ENCODE measurements at places on chromosomes 11 and 22.

DNA sequence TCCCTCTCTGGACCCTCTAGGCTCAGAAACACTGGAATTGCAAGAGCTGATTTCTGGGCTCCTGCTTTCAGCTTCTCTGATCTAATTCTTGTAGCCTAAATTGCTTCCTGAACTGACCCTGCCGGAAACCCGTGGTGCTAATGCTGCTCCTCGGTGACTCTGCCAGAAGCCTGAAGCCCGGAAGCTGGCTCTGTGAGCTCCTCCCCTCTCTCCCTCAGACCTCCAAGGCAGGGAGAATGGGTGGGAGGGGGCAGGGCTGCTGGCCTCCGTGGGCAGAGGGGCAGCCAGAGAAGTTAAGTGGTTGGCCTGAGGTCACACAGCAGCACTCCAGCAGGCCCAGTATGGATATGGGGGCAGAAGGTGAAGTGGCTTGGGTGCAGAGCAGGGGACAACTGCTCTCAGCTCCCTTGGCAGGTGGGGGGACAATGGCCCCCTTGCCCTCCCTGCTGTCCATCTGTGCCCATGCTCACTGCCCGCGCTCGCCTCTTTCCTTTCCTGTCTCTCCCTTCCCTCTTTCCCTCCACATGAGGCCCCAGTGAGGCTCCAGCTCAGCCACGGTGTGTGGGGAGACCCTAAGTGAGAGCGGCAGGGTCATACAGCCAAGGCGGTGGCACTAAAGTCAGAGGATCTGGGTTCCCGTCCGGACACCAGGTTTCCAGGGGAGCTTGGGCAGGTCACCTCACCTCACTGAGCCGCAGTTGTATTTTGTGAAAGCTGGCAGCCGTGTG lies 16.2 kb downstream of the CAPN5 start:
- no peak for DNase-seq

DNA sequence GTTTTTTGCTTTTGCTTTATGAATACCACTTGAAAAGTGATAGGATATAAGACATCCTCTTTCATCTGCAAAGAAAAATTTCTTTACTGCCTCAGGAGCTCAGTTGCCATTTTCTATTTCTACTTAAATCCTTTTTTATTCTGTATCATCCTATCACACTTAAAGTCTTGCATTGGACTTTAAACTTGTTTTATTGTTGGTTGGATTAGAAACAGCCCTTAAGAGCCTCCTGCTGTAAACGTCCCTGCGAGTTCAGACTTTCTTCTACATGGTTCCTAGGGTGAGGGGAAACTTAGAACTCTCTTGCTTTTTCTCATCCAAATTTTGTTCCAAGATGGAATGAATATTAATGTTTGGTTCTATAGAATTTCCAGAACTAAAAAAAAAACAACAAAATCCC lies 234.3 kb downstream of the JRKL start:
- DNase-seq, result no peak

- DNase-seq, result no peak
These were observed 3.4 kb downstream of the CADM1 start for GRCh38 chr11:115500547-115501501.

GRCh38 chr11:33829430-33830141 lies 55.3 kb upstream of the FBXO3 start:
- peak; percentile 28 for DNase-seq

DNA sequence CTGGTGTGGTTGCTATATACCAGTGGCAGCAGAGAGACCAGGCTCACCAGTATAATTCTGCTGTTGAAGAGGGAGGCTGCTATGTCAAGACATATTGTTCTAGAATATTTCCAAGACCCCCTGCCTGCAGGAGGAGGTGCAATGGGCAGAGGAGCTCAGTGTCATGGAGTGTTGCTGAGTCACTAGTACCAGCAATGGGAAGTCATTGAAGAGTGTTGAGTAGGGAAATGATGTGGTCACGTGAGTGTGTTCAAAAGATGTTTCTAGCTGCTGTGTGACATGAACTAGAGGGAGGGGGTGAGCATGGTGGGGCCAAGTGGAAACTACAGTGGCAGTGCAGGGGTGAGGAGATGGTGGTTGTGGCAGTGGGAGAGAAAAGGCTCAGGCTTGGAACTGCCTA lies 76.3 kb upstream of the BIRC3 start:
- DNase-seq, result no peak

DNA sequence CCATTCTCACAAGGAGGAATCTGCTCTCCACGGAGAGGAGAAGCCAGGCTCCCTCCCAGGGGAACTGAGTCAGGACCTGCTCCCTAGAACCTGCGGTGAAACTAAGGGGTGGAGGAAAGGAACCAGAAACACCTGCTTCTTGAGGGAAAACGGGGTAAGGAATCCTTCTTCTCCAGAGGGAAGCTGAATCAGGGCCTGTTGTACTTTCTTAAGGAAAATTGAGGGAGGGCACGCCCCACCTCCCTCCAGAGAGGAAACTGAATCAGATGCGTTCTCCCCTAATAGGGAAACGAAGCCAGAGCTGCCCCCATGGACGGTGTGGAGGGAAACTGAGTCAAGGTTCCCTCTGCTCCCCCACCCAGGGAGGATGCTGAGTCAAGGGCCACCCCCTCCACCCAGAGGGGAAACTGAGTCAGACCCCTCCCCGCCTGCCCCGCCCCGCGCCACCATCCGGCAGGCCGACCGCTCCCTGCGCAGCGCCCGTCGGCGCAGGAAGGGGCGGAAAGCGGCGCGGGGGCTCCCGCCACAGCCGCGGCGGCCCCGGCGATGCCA lies 393 bp downstream of the RELA start:
- no peak for DNase-seq

GRCh38 chr11:129286813-129287212 lies 88.8 kb upstream of the BARX2 start:
- no peak for DNase-seq

DNA sequence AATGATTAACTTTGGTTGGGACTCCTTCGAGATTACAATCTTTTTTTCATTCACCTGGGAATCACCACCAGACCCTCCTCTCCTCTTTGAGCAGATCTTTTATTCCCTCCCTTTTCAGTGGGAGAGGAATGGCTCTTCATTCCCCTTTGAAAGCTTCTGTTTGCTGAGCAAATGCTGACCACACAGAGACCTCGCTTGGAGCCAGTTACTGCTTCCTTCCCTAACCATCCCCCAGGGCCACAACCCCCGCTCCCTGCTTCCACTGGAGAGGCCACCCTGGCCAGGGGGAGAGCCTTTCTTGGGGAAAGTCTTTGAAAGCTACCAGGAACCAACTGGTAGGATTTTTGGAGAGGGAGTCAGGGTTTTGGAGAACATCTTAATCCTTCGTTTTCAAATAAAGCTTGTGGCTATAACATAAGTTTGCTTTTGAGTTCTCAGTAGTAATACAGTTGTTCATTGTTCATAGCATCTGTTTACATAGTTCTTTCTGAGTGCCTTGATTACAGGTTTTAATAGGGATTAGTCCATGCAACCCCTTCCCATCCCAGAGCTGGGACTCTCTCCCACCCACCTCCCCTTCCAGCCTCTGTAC lies 138.4 kb downstream of the DBX1 start:
- DNase-seq, result no peak

GRCh38 chr22:23836281-23836680 lies 2.5 kb downstream of the DERL3 start:
- DNase-seq, result no peak

- DNase-seq, result no peak
These were observed 62.6 kb downstream of the TRAF6 start for GRCh38 chr11:36447514-36447913.

DNA sequence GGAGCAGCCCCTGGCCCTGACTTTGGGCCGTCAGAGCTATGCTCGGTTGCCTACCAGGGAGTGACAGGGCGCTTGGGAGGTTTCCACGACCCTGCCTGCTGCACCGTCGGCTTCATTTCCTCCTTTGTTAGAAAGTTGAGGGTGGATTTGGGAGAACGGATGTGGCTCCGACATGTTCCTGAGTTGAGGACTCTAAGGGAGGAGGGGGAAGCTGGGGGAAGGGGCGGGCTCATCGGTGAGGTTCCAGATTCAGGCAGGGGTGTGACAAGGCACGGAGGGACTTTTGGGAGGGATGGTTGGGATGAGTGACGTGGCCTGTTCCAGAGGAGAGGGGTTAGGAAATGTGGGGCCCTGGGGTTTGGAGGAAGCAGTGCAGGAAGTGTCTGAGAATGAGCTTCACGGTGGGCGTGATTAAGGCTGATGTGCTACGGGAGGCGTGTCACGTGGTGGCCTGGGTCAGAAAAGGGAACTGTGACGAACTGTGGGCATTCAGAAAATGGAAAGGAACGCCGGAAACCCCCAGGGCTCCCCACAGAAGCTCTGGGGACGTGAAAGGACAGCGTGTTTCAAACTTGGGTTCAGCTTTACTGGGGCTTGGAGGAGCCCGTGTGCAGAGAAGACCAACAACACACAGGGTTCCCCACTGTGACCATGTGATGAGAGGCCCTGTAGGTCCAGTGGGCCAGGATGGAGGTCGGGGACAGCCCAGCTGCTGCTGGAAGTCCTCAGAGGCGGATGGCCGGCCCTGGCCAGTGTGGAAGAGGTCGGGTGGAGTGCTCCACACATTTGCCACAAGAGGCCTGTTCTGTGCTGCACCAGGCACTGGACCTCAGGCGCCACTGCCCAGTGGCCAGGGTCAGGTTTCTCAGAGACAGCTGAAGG lies 2.8 kb downstream of the PARVB start:
- DNase-seq, result peak; percentile 78

GRCh38 chr11:102110761-102111010 lies 439 bp downstream of the YAP1 start:
- DNase-seq, result no peak

DNA sequence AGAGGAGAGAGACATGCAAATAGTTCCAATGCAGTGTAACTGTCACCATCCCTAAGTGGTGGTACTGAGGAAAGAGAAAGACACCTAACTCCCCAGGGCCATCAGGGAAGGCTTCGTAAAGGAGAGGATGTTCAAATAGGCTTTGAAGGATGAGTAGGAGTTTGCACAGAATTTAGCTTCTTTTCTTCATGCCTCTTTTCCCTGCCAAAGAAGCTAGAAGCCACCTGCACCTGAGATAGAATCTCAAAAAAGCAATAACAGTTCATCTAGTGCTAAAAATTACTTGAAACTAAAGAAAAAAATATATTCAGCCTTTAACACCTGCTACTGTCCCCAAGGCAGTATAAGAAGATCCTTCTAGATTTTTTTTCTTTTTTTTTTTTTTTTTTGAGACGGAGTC lies 16.7 kb upstream of the XBP1 start:
- no peak for DNase-seq

DNA sequence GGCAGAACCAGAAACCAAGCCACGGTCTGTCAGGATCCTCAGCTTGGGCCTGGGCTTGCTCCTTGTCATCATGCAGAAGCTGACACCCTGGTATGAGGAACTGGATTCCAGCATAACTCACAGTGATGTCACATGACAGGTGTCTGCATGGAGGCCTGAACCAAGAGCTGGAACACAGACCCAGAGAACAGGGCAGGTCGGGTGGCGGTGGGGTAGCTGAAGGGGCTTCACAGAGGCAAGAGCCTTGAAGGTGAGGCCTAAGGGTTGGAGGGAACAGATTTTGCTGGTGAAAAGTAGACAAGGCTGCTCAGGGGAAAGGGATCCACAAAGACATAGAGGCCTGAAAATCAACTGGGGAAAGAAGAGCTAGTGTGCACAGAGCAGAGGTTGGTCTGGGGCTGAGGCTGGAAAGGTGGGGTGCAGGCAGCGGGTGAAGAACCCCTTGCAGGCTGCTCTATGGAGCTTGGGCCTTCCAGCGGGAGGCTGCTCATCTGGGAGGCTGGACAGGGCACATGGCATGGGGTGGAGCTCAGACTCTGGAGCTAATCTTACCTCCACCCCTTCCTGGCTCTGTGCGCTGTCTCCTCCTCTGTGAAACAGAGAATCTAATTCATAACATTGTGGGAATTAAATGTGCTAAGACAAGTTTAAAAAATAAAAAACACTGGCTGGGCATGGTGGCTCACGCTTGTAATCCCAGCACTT lies 18.4 kb upstream of the RPS3 start:
- DNase-seq, result peak; percentile 35

GRCh38 chr11:134579724-134580609 lies 167.9 kb upstream of the B3GAT1 start:
- DNase-seq, result no peak

DNA sequence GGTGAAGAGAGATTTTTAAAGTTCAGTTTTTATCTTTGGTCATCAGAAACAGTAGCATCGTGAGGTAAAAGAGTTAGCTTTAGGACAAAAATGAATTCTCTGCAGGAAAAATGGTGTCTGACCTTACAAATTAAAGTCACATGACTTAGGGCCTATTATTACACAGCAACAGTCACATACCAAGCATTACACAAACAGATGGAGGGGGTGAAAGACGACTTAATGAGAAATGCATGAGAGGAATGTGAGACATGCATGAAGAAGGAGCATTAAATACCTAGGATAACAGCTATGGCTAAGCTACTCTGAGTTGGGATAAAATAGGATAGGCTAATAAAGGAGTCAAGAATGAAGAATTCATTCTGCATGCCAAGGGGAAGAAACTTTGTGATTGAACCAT lies 77.5 kb downstream of the BLID start:
- no peak for DNase-seq

DNA sequence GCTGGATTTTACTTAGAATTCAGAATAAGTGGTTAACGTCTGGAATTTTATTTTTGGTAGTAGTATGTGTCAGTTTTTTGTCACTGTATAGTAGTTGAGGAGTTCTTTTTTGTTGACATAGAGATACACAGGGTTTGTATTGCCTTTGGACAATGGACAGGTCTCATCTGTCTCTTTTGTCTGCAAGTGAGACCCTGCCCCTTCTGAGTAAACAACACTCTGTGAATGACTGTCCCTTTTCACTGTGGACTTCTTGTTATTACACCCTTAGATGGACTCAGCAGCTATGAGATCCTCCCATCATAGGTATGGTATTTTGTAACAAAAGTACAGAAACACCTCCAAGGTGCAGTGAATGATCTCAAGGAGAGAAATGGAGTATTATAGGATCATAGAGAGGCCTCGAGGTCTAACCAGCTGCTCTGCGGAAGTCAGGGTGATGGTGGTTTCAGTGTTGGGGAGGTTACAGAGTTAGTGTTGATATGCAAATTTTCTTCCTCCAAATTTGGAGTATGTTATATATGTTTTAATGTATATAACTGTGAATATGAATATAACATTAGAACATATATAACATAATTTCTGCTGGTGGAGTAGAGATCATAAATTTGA lies 7.8 kb downstream of the PPP6R3 start:
- no peak for DNase-seq

DNA sequence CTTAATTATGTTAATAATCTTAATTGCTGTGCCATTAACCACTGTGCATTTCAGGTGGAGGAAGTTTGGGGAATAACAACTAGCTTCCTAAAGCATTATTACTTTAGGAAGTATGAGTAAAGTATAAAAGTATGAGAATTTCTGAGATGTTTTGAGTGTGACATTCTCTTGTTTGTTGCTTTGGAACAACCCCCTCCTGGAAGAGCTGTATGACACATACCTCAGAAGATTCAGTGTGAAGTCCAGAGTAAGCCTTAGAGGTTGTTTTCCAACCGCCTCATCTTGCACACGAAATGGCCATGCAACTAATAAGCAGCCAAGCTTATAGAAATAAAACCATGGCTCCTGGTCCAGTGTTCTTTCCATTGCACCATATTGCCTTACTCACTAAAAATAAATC lies 21.7 kb downstream of the CCDC81 start:
- no peak for DNase-seq

- no peak for DNase-seq
These were observed 96.7 kb upstream of the DDI1 start for GRCh38 chr11:103939694-103940093.
